ENCODE measurements at places on chromosomes 7 and 10.

GRCh38 chr7:11376529-11376928 lies 402.9 kb downstream of the PHF14 start:
- no peak for DNase-seq

DNA sequence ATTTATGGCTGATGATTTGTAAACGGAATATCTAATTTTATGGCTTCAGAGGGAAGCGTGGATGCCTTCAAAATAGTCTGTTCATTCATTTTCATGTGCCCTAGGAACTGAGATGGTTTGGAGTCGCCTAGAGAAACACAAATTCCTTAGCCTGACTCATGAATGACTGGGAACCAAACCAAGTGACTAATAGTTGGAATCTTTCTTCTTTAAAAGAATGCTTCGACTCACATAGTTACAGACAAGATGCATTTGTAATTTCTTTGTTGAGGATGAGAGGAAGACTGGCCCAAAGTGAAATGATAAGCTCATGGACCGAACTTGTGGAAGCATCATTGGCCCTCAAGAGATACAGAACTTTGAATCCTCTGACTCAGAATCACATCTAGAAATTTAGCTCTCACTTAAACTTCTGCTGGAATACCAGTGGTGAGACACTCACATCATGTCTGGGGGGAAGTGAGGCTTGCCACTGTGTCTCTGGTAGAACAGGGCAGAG lies 1107.2 kb downstream of the NRG3 start:
- no peak for DNase-seq

DNA sequence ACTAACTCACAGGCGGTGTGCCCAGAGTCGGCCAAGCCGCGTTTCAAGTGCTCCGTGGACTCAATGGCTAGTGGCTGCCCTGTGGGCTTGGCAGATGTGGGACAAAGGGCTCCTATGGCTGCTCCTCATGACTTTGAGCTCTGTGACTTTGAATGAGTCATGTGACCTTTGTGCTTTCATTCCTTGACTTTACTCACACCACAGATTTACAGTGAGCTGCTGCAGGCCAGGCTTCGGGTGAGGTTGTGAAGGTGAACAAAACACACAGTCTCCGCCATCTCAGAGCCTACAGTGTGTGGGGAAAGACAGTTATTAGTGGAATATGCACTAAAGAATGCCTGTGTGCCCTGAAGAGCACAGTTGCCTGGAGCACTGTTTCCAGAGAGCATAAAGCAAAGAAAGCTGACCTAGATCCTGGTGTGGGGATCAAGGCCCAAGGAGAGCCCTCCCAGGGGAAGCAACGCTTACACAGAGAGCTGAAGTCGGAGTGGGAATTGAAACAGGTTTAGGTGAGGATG lies 29.7 kb upstream of the PLEKHA1 start:
- DNase-seq: no peak

DNA sequence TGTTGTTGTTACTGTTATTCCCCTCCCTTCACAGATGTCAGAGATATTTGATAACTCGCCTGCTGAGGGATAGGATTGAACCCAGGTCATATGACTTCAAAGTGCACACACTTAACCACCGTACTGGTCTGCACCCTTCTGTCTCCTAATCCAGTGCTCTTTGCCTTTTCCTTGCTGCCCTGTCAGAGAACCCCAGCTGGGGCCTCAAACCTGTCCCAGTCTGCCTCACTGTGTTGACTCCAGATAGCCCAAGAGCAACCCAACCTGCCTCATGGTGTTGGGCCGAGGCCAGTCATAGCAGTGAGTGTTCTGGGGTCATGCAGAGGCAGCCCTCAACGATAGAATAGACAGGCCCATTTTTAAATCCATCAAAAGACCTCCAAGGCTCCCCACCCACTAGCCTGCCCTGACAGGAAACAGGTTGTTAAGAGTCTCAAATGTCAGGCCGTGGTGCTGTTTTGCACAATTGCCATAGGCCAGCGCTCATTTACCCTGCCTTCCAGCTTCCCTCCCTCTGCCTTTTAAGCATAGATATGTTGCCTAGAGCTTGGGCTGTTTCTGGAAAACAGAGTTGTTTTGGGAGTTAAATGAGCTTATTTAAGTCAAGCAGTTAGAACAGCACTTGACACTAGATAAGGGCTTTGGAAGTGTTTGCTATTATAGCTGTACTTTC lies 37.0 kb upstream of the PDCD4 start:
- no peak for DNase-seq

GRCh38 chr7:149770728-149771636 lies 2.4 kb downstream of the ZNF467 start:
- DNase-seq: no peak

DNA sequence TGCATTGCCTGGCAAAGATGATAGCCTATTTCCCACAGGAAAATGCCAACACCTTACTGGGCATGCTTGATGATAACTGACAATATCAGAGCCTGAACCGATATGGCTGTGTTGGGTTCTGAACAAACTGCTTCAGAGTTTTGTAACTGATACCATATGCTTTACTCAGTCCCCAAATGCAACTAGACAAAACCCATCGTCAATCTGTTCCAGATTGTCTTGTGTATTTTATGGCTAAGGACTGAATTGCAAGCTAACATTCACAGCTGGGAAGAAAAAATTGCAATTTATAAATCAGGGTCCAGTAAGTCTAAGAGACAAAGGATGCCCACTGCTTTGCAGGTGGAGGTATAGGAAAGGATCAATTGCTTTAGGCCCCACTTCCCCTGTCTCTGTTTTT lies 116.8 kb upstream of the WNT16 start:
- DNase-seq: no peak

GRCh38 chr7:132996581-132997242 lies 85.2 kb downstream of the CHCHD3 start:
- no peak for DNase-seq

- DNase-seq: no peak
These were observed 56.6 kb upstream of the CPXM2 start for GRCh38 chr10:123948030-123948823.

GRCh38 chr7:57308631-57309408 lies 141.2 kb upstream of the ZNF716 start:
- DNase-seq: no peak

GRCh38 chr7:92904244-92905131 lies 68.1 kb upstream of the CDK6 start:
- DNase-seq: peak; percentile 45

GRCh38 chr10:64576497-64576896 lies 1055.3 kb downstream of the REEP3 start:
- no peak for DNase-seq

DNA sequence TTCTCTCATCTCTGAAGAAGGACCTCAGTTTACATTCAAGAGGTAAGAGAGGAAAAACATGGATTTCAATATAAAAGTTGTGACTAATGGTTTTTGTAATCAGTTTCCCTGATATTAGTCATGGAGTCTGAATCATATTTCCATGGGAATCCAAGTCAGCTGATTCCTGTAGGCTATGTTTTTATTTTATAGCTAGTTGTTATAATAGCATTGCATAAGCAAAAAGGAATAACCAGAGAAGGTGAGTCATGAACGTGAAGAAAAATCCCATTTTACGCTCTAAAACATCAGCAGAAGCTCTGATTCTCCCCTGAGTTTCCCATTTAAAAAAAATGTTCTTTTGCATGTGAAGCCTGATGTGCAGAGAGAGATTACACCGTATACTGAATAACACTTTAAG lies 299.3 kb downstream of the SFMBT2 start:
- DNase-seq: no peak

DNA sequence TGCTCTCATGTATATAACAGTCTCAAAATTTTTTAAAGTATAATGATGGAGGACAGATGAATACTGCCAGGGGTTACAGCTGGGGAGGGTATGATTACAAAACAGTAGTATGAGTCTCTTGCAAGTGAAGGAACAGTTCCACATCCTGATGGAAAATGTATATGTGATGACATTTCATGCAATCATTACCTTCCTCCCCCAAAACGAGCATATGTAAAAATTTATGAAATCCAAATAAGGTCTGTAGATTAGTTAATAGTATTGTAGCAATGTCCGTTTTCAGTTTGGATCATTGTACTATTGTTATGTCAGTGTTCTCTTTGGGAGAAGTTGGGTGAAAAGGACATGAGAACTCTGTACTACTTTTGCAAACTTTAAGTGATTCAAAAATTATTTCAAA lies 38.0 kb downstream of the DRGX start:
- DNase-seq: no peak

DNA sequence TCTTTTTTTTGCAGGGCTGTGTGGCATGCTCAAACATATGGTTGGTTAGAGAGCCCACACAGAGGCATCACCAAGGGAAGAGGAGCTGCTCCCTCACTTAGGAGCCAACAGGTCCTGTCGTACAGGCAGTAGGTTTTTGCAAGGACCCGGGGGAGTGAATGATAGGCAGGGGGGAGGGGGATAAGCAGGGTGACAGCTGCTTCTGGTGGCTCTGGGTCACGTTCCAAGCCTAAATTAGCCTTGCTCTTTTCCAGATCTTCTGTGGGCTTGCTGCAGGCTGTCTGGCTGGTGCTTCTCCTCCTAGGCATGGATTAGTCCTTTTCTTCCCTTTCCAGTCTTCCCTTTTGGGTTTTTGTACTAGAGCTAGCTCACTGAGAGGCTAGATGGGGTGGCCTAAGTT lies 117.7 kb upstream of the PODXL start:
- DNase-seq: no peak

GRCh38 chr7:101248276-101248675 lies 3.4 kb upstream of the FIS1 start:
- DNase-seq: no peak

DNA sequence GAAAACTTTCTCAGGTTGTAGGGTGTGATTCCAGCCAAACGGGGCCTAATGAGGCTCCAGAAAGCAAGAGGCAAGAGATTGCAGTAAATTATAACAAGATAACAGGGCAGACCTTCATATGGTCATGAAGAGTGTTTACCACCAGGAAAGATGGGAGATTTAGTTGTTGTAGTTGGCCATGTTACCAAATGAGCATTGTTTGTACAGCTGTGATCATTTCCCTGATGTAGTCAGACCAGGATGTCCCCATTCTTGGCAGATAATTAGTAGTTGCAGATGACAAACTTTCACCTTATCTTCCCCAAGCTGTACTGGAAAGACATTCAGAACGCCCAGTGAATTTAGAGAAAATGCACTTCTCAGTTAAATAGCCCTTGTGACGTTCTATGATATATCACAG lies 630.8 kb downstream of the ANKRD7 start:
- DNase-seq: no peak

DNA sequence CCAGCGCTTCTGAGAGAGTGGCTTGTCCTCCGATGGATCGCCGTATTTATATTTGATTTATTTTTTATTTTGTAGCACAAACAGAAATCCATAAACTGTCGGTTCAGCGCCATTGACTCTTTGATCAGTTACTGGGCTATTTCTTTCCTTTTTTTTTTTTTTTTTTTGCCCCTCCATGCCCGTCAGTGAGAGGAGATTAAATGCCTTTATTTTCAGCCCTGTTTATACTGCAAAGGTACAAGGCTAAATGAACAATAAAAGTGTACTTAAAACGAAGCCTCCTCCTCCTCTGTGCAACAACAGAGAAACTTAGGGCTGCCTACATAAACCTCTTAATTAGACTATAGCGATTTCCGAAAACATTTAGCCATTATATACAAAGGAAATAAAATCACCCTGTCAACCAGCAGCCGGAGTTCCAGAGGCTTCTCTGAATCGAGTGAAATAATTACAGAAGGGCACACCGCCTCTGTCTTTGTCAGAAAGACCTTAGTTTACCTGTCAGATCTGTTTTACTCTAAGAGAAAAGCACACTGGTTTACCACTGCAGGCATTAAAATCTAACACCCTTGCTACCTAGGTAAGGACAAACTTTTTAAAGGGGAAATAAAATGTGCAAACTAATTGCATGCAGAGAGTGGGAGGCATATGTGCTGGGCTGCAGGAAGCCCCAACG lies 3.5 kb downstream of the EBF3 start:
- no peak for DNase-seq

DNA sequence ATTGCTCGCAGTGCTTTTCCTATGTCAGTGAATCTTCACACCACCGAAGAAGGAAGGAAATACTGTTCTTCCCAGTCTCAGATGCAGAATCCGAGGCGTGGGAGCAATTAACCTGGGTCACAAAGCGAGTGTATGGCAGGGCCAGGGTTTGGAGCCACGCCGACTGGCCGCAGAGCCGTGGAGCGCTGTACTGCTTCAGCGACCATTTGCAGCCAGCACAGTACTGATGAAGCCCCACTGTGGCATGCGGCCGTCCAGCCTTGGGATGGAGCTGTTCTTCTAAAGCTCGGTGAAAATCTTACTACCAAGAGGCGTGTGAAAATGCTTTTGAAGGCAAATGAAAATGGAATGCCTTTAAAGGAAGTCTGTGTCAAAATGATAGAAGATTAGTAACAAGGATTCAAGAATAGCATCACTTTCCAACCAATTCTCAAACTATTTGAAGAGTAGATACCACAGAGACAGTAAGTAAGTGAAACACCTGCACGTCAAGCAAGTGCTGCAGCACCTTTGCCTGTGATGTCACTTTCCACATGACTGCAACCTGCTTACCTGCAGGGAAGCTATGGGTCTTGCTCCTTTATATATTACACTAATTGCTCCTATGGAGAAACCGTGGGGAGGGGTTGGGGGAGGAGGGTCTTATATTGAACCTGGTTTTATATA lies 4.9 kb downstream of the PPP2R2D start:
- no peak for DNase-seq

- no peak for DNase-seq
These were observed 66.5 kb downstream of the TPK1 start for GRCh38 chr7:144769352-144769751.

GRCh38 chr10:4186849-4187540 lies 402.0 kb upstream of the KLF6 start:
- no peak for DNase-seq

- DNase-seq: no peak
These were observed 5.3 kb downstream of the PSAP start for GRCh38 chr10:71845410-71846405.

DNA sequence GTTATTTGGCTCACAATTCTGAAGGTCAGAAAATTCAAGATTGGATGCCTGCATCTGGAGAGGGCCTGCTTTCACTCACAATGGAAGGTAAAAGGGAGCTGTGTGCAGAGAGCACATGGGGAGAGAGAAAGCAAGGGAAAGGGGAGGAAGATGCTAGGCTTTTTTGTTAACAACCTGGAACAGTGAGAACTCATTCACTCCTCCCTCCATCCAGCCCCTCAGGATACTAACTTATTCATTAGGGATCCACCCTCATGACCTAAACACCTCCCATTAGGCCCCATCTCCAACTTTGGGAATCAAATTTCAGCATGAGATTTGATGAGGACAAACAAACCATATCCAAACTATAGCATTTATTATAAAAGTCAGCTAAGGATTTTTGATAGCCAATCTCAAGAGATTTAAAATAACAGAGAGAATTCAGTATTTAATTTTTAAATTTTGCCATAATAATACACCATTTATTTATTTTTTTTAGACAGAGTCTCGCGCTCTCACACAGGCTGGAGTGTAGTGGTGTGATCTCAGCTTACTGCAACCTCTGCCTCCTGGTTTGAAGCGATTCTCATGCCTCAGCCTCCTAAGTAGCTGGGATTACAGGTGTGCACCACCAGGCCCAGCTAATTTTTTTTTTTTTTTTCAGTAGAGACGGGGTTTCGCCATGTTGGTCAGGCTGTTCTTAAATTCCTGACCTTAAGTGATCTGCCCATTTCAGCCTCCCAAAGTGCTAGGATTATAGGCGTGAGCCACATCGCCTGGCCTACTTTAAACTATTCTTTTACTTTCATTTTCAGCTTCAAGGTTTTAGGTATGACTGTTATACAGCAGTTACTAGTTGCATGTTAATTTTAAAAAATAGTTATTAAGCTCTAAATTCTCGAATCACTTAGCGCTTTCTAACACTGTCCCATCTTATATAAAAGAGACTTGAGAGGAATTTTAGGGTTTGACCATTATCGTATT lies 20.3 kb upstream of the ETV1 start:
- DNase-seq: no peak

GRCh38 chr7:6623589-6624245 lies 8.3 kb downstream of the ZNF853 start:
- no peak for DNase-seq

Measured in stimulated activated CD4-positive, alpha-beta T cell treated with anti-CD3 and anti-CD28 coated beads, TNF-alpha, amount 100 ng/mL, for 4 hours (primary cell).